HTR-8/SVneo (cell line): ENCODE measurements at places on chromosomes 6 and 20.

GRCh38 chr6:69792292-69792691 is 4.5 kb downstream of the LMBRD1 start:
- no peak for DNase-seq

GRCh38 chr6:87572883-87573282 is 16.9 kb downstream of the RARS2 start:
- no peak for DNase-seq

DNA sequence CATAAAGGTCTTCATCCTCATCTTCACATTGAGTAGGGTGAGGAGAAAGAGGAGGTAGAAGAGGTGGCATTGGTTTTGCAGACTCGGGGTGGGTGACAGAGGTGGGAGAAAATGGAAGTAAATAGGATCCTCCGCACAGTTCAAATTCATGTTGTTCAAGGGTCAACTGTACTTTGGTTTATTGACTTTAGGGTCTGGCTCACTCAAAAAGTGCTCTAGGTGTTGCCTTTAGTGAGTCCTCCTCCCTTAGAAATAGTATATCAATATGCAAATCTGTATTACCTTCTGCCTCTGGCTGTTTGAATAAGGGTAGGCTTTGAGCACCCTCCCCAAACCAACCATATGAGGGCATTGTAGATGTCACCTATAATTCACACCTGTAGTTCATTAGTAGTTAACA is 54.7 kb downstream of the KIF6 start:
- DNase-seq: no peak

- DNase-seq: no peak
Measured at GRCh38 chr20:6094063-6094462, 28.8 kb downstream of the FERMT1 start.

- DNase-seq: no peak
Measured at GRCh38 chr20:21376626-21377025, 20.7 kb downstream of the NKX2-4 start.

- no peak for DNase-seq
Measured at GRCh38 chr6:6806844-6807518, 218.5 kb downstream of the LY86 start.

DNA sequence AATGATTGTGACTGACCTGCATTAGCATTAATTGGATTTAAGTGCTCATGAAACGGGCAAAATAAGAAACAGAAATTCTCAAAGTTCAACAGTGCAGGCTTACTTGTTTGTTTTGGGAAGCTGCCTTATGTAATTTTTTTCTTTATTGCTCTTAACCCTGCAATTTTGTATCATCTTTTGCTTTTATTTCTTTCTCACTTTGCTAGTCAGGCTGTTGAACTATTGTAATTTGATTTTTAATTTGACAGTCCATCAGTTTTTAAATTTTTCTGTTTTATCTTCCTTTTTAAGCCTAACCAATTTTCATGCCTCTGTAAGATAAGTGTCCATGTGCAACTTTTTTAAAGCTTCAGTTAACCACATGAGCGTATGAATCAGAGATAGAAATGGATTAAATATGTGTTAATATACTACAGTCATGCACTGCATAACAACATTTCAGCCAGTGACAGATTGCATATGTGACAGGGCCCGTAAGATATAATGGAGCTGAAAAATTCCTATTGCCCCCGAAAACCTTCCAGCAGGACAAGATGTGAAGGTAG is 44.6 kb downstream of the PEX7 start:
- no peak for DNase-seq
